ENCODE measurements at places on chromosomes 1 and 21.
A peak's percentile ranks its signal among the peaks of the same experiment; 100 is the strongest.

DNA sequence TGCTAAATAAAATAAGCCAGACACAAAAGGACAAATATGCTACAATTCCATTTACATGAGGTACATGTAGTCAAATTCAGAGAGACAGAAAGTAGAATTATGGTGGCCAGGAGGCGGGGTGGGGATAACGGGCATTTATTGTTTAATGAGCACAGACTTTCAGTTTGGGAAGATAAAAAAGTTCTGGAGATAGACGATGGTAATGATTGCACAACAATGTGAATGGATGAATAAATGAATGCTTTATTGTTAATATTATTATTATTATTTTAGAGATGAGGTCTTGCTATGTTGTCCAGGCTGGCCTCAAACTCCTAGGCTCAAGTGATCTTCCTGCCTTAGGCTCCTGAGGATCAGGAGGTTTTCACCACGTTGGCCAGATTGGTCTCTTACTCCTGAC lies 122.0 kb downstream of the LHX4 start:
- DNase-seq = no peak

- no peak for DNase-seq
Observed at GRCh38 chr1:41955461-41956159, 36.9 kb upstream of the HIVEP3 start.

DNA sequence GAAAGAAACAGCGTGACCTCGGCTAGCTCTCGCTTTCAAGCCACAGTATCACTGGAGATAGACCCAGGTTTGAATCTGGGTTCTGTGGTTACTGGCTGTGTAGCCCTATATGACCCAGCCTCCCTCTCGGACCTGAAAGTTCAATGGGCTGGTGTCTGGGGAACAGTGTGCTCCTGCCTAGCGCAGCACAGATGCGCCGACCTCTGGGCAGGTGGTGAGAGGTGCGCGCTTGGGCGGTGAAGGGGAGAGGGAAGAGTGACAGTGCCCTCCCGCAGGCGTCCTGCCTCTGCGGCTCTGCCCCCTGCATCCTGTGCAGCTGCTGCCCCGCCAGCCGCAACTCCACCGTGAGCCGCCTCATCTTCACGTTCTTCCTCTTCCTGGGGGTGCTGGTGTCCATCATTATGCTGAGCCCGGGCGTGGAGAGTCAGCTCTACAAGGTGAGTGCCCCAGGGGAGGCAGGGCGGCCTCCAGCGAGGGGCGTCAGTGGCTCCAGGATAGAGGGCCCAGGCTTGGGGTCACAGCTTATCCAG lies 10.5 kb downstream of the SERINC2 start:
- no peak for DNase-seq

GRCh38 chr1:184910691-184911091 lies 63.6 kb downstream of the NIBAN1 start:
- DNase-seq = no peak

- peak; percentile 62 for DNase-seq
Observed at GRCh38 chr1:201538612-201539551, at the start of gene NAV1. TSS of gene NAV1 (plus strand) at chr1:201539127. CDS start at chr1:201622885, 83,758 bp downstream.

DNA sequence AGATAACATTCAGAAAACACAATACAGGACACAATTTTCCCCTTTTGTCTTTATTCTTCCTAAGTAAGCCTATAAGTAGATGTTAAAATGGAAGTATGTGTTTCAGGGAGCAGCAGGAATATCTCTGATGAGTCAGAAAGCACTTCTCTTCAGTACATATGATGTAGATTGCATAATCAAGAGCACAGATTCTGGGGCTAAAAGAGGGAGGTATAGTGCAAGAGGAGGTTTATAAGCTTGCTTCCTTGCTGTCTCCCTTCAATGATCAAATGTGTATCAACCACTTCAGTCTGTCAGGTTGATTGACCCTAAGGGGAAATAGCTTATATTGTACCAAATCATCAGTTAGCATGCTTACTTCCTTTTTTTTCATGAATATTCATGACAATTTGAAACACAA lies 822.8 kb downstream of the BRINP3 start:
- DNase-seq = no peak

GRCh38 chr1:215459136-215459535 lies 108.0 kb upstream of the KCTD3 start:
- DNase-seq = no peak

DNA sequence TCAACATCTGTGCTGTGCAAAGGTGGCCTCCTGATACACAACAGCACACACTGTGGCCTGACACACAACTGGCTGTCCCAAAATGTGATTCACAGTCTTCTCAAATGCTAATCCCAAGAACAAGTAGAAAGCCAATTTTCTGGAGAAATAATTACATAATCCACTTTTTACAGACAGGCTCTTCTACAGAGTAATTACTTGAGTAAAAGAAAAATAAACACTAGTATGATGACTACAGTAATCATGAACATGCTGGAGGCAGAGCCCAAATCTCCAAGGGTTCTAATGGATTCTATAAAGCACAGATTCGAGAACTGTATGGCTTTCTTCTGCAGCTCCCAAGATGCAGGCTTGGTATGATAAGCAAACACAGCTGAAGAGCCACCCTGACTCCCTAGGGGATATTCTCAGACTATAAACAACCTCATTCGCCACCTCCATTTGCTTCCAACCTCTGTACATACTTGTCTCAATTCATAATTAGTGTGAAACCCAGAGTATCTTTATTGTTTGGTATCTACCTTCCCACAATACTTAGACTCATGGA lies 81.9 kb downstream of the SIPA1L2 start:
- no peak for DNase-seq

DNA sequence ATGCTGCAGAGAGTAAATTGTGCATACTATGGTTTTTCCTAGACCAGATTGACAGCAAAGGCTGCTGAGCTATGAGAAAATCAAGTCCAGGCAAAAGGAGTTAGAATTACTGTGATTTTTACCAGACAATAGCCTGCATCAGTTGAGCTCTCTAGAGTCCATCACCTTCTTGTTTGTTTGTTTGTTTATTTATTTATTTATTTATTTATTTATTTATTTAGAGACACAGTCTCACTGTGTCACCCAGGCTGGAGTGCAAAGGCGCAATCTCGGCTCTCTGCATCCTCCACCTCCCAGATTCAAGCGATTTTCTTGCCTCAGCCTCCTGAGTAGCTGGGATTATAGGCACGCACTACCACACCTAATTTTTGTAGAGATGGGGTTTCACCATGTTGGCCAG lies 24.2 kb upstream of the ABCB10 start:
- DNase-seq = no peak

DNA sequence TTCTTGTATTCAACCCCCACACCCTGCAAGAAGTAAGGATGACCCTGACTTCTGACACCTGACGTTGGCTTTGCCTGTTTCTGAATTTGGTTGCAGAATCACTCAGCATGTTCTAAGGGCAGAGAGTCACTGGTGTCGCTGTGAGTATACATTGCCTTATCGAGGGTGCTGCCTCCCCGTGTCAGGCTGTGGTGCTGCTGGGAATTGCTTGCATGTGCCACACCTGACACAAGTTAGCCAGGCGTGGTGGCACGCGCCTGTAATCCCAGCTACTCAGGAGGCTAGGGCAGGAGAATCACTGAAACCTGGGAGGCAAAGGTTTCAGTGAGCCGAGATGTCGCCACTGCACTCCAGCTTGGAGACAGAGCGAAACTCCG lies 45.9 kb downstream of the WDR4 start:
- peak; percentile 78 for DNase-seq

DNA sequence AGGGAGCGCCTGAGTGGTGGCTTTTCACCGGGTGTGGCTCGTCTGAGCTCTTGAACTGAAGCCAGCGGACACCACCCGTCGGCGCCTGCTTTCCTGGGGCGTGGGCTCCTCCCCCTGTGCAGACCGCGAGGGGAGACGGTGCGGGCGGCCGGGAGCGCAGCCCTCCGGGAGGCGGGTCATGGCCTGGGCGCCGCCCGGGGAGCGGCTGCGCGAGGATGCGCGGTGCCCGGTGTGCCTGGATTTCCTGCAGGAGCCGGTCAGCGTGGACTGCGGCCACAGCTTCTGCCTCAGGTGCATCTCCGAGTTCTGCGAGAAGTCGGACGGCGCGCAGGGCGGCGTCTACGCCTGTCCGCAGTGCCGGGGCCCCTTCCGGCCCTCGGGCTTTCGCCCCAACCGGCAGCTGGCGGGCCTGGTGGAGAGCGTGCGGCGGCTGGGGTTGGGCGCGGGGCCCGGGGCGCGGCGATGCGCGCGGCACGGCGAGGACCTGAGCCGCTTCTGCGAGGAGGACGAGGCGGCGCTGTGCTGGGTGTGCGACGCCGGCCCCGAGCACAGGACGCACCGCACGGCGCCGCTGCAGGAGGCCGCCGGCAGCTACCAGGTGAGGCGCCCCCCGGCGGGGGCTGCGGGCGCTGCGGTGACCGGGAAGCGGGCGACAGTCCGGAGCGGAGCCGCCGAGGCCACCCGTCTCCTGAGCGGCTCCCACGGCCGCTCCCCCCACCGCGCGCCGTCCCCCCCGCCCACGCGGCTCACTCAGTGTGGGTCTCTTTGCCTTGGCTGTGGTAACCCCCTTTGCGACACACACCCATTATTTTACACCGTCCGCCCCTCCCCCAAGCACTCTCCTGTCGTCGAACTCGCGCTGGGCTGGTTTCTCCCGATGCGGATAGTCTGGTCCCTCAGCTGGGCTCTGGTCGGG lies at the start of gene TRIM58:
TSS of gene TRIM58 (plus strand) at position 119 of the 916 bp plus-strand sequence. CDS start at position 179, 60 bp downstream.
- DNase-seq = peak; percentile 65

DNA sequence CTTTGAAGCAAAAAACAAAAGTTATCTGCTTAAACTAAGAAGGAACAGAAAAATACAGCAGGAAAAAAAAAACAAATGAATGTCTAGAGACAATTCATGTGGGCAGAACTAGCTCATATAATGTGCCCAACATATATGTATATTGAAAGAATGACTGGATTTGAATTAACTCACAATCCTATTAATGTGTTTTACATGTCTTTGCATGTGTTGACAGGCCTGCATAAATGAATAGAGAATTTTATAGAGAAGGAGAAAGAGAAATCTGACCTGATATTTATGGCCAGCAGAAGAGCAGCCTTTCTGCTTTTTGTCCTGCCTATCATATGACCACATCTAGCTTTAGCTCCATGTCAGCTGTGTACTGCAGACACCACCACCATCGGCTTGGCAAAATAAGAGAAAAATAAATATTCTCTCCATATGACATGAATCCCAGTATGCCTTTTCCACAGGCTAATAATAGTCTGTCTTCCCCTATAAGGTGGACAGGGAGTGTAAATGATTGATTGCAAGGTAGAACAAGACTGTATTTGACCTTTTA lies 171.5 kb upstream of the PALMD start:
- no peak for DNase-seq

DNA sequence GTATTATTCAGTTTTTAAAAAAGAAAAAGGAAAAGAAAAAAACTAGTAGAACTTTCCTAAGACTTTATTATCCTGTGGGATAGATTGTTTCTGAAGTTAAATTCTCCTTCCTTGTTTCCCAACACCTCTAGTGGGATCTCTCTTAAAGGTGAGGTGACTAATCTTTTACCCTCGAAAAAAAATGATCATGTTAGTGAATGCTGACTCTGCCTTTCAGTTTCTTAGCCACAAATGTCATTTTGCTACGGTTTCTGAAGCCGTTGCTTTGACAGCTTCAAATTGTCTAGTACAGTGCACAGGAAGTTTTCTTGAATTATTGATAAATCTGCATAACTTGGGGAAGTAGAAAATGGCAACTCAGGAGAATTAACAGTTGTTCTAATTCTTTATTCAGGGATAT lies 13.0 kb upstream of the NEK7 start:
- no peak for DNase-seq

- DNase-seq = no peak
Observed at GRCh38 chr21:46116189-46116775, 18.4 kb downstream of the COL6A2 start.

DNA sequence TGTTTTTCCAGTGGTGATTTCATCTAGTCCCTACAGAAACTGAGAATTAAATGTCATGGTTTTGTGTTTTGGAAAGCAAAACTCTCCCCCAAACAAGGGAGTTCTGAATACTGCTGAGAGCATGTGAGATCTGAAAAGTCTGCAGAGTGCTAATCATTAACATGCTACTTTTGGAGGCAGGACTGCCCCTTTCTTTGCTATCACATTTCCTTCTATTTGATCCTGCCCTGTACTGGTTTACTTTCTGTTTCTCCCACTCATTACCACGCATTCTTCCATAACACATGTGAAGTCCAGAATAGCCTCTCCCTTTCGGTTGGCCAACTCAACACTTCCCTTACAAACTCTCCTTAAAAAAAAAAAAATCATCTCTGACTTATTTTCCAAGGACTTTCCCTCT lies 63.6 kb downstream of the GADD45A start:
- DNase-seq = no peak

GRCh38 chr1:83098131-83098530 lies 900.8 kb downstream of the TTLL7 start:
- no peak for DNase-seq

DNA sequence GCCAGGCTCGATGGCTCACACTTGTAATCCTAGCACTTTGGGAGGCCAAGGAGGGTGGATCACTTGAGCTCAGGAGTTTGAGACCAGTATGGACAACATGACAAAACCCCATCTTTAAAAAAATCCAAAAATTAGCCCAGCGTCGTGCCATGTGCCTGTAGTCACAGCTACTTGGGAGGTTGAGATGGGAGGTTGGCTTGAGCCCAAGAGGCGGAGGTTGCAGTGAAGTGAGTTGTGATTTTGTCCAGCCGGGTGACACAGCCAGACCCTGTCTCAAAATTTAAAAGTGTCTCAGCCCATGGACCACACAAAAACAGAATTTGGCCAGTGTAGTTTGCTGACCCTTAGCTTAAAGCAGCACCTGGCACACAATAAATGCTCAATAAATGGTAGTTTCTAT lies 11.3 kb upstream of the TACSTD2 start:
- no peak for DNase-seq

DNA sequence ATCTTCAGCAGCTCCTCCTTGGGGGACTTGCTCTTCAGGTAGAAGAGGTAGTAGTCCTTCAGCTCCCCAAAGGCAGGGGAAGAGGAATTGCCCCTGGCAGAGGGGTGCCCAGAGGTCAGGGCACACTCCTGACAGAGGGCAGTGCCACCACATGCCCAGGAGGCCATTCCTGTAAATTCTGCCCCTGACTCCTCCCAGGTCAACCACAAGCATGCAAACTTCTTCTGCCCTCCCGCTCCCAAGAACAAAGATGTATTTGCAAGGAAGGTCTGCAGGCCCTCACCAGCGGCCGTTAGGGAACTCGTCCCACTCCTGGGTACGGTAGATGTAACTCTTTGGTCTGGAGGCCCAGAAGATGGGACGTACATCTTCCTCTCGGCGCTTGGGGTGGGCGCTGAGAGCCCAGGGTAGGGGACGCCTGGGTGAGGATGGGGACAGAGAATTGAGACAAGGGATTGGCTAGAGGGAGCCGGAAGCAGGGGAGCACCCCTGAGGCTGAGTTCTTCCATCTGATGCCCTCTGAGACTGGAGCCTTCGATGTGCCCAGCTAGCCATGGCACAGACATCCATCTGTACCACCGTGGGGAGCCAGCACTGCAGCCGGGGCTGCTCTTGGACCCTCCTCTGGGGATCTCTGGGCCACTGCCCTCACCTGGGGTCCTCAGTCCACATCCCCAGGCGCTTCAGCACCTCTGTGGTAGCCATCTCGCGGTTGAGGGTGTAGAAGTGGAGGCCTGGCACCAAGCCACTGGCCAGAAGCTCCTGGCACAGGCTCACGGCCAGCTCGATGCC lies 11.1 kb downstream of the MTHFR start:
- DNase-seq = no peak
